ENCODE measurements at places on chromosomes 12 and 14. TPM values are rescaled to one million over a fixed set of nuclear protein-coding genes. Genes with fewer than 3 reads are reported as not detected.

RD3L gene
- not detected for total RNA-seq

GALNT16 gene
- total RNA-seq = 22.7 TPM

DNA sequence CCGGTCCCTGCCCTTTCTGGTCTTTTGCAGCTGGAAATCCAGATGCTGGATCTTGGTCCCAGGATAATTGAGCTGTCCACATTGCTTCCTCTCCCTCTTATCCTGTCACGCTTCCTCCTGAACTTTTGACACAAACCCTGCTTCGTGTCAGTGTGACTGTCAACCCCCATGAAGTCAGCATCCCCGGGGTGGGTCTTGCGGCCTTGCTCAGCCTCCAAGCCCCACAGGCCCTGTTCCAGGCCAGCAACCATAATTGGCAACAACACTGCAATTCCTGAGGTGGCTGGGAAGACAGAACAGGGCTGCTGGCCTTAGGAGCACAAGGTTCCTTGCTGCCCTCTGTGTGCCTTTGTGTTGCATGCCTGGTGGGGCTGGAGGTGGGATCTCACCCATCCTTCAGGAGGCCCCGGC lies 74.9 kb downstream of the NTF3 start:
- no peak for DNase-seq

DNA sequence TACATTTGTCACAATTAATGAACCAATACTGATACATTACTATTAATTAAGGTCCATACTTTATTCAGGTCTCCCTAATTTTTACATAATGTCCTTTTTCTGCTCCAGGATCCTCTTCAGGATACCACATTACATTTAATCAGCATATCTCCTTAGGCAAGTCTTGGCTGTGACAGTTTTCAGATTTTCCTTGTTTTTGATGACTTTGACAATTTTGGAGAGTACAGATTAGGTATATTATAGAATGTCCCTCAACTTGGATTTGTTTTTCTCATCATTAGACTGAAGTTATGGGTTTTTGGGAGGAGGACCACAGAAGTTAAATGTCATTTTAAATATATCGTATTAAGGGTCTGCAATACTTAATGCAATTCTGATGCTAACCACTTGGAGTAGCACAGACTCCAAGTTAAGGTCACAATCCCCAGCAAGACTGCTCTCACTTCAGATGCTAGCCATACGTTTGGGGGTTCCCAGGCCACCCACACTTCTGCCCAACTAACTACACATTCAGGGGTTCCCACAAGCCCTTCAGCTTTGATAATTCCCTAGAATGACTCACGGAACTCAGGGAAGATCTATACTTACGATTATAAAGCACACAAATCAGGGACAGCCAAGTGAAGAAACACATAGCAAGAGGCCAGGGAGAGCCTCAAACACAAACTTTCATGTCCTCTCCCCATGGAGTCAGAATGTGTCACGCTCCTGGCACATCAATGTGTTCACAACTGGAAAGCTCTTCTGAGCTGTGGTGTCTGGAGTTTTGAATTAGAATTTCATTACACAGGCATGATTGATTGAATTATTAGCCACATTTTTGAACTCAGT lies 17.0 kb upstream of the NUBPL start:
- no peak for DNase-seq

DNA sequence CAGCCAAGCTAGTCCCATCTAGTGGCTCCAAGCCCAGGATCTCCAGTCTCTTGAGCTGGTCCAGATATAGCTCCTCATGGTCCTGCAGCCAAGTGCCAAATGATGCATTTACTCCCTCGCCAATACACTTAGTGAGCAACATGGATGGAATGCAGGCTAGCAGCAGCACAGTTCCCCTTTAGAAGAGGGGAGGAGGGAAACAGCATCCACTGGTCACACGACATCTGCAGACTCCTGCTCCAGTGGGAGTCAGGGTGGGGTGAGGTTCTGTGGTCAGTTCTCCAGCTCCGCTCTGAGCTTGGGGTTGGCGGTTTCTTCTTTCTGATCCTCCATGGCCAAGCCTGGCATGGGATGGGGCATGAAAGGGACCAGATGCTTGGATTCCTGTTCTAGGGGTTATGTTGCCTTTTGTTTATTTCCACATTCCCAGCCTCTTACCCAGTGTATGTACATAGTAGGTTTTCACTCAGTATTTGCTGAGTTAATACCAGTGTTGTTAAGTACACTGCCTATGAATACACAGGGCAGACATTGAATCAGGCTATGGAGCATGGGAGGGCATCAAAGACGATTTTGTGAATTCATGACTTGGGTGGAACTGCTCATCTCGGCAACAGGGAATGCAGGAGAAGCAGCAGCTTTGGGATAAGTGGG lies 57.3 kb downstream of the GALNT16 start:
- no peak for DNase-seq

GRCh38 chr12:39623919-39624318 lies 4.3 kb upstream of the ABCD2 start:
- DNase-seq = no peak

DNA sequence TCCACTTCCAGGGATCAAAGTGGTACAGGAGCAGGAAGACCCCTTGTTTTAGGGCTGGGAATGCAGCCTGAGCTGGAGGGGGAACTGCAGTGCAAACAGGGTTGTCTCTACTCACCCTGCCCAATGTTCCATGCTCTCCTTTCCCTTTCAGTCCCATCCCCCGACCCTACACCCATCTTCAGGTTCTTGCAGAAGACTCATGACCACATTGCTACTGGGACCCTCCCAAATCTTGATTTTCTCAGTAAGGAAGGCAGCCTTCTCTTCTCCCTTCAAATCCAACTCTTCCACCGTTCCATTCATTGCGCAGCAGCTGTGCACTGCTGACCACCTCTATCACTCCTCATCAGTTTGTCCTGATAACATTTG lies 1.9 kb downstream of the SERPINA11 start:
- DNase-seq = no peak

GSG1 gene
- total RNA-seq = not detected

GRCh38 chr12:3294481-3294911 lies 196.5 kb upstream of the PRMT8 start:
- no peak for DNase-seq

DNA sequence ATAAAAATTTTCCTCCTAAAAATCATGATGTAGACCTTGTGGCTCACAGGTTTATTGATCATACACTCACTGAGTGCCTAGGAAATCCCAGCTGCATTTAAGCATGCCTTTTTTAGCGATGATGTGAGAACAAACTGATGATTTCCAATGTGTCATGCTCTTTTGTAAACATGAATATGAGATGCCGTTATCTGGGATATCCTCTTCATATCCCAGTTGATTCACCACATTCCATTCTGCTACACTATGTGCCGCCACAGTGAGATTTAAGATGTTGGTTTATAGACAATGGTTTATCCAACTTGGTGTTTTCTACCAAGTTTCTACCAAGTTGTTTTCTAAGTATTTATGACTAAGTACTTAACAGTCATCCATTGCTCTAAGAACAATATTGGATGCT lies 5.2 kb downstream of the OR4E1 start:
- DNase-seq = no peak

DNA sequence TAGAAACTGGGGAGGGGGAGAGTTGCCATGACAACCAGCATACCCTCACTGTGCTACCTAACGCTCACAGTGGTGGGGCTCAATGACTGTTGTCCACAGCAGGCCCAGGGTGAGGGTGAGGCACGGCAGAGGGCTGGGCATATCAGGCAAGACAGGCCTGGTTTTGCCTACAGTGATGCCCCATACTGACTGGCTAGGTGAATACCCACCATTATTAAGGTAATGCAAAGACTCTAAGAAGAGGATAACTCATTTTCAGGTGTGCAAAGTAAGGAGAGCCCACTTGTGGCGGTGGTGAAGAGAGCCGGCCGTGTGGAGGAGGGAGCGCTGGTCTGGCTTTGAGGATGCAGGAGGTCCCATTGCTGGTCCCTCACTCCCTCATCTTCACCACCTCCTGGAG lies 422.3 kb downstream of the FUT8 start:
- no peak for DNase-seq

KLRB1 gene
- not detected for total RNA-seq

SART3 gene
- 70.4 TPM for total RNA-seq

DNA sequence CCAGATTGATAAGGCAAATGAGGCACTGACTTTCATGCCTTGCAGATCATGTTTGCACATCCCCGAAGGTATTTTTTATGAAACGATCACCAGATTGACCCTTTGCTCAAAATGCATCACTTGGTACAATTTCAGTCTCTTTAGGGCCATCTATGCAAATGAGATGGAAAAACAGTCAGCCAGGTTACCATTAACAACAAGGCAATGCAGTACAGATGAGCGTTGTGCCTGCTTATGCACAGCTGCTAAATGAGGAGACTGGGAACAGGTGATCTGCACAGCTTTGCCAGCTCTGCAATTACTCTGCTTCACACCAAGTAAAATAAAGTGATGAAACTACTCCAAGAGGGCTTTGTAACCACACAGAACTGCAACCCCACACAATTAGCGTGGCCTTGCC lies 26.1 kb upstream of the PLEKHG7 start:
- no peak for DNase-seq

GRCh38 chr14:68957775-68958174 lies 21.3 kb downstream of the ACTN1 start:
- no peak for DNase-seq

- DNase-seq = no peak
These were observed 2.0 kb upstream of the PIGH start for GRCh38 chr14:67602076-67602475.

Measured in NCI-H460 (cell line).